H4 (cell line): ENCODE measurements at places on chromosomes 3 and 15. TPM values are rescaled to one million over a fixed set of nuclear protein-coding genes. Genes with fewer than 3 reads are reported as not detected.

GRCh38 chr3:37934631-37935289, 55.8 kb upstream of the VILL start:
- no peak for DNase-seq

GRCh38 chr15:69629631-69630161, 177.1 kb downstream of the RPLP1 start:
- DNase-seq, result no peak

Gene TTLL13
- 0.06 TPM in 1 of 2 replicates, not detected in the other for total RNA-seq

DNA sequence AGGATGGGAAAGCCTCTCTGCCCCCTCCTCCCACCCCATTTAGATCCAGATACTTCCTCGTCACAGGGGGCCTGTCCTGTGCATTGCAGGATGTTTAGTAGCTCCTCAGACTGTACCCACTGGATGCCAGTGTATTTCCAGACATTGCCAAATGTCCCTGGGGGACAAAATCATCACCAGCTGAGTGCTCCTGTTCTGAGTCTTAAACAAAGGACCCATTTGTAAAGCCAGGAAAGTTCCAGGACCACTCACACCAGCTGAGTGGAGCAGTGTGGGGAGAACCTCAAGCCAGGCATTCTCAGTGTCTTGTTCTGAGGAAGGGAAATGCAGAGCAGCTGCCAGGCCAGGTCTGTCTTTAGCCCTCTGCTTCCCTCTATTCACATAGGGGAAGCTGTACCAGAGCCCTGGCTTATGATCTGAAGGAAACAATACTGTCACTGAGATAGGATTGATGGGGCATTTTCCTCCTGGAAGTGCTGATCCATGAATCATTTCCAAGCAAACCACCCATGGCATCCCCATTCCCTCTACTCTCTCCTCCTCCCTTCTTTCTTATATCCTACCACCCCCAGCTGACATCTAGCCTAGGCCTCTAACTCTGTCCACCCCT, 67.4 kb upstream of the MEX3B start:
- no peak for DNase-seq

DNA sequence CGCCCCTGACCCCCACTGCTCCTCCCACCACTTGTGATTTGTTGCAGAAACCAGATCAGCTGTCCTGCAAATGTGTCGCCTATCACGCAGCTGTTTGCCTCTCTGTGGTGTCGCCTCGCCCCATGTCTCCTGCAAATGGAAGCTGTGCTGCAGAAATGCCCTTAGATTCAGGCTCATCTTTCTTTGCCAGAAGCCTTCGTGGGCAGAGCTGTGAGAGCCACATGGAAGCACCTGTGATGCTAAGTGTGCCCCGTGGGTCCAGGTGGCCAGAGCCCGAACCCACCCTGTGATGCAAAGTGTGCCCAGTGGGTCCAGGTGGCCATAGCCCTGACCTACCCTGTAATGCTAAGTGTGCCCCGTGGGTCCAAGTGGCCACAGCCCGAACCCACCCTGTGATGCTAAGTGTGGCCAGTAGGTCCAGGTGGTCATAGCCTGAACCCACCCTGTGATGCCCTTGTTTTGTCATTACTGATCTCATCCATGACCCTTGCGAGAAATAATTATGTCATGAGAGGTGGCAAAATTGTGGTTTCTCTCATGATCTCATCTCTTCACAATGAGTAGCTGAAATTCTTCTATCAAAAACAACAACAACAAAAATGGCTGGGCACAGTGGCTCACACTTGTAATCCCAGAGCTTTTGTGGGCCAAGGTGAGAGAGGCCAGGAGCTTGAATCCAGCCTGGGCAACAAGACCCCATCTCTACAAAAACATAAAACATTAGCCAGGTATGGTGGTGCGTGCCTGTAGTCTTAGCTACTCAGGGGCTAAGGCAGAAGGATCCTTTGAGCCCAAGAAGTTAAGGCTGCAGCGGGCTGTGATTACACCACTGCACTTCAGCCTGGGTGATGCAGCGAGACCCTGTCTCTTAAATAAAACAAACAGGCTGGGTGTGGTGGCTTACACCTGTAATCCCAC, 187.4 kb downstream of the GOLGA6L6 start:
- DNase-seq, result no peak

Gene KLHL40
- total RNA-seq, result not detected in 2 replicates
